ENCODE measurements at places on chromosomes 5 and 9. TPM values are rescaled to one million over a fixed set of nuclear protein-coding genes. Genes with fewer than 3 reads are reported as not detected.

The HAVCR2 gene
- total RNA-seq, result 10.0 TPM

GRCh38 chr9:131732061-131732526 is 7.8 kb downstream of the RAPGEF1 start:
- DNase-seq, result peak; percentile 64

DNA sequence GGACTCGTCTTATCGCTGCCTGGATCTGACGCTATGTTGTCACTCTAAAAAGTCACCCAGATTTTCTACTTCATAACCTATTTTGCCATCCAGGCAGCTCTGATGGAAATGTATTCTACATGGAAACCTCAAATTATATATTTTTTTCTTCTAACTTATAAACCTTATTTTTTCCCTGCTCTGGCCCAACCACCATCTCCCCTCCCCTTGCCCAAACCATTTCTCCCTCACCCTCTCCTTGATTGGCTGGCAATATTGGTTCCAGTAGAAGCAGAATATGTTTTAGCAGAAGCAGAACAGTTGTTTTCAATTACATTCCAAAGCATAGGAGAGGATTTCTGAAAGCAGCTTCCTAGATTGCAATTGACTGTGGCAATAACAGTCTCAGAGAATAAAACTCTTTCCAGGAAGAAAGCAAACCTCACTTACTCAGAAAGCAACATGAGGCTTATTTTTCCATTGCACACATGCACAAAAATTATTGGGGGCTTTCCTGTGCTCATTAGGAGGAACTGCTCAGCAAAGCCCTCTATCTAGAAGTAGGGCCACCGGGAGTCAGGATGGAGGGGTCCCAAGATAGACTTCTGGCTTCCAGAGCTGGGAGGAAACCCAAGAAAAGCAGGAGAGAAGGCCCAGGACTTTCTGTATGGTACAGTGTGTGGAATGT is 191.8 kb downstream of the ESM1 start:
- no peak for DNase-seq

DNA sequence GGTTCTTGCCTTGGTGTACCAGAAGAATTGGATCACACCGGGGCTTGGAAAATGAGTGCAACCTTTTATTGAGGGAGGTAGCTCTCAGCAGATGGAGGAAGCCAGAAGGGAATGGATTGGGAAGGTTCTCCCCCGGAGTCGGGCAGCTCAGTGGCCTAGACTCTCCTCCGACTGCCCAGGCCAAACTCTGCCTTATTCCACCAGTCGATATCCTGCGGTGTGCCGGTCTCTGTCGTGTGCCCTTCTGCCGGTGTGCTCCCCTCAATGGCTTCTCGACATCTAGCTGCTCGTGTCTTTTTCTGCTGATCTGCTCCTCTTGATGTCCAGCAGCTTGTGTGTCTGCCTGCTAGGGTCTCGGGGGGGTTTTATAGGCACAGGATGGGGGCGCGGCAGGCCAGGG is 87.4 kb upstream of the CCL21 start:
- no peak for DNase-seq

DNA sequence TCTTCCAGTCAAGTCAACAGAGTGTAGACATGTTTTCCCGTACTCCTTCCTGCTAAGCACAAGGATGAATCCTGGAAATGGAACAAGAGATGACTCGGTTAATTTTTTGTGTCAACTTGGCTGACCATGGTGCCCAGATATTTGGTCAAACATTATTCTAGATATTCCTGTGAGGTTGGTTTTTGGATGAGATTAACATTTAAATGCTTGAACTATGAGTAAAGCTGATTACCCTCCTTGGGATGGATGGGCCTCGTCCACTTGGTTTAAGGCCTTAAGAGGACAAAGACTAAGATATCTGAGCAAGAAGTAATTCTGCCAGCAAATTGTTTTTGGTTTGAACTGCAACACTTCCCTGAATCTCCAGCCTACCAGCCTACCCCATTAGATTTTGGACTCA is 338.1 kb upstream of the MSX2 start:
- DNase-seq, result peak; percentile 95

DNA sequence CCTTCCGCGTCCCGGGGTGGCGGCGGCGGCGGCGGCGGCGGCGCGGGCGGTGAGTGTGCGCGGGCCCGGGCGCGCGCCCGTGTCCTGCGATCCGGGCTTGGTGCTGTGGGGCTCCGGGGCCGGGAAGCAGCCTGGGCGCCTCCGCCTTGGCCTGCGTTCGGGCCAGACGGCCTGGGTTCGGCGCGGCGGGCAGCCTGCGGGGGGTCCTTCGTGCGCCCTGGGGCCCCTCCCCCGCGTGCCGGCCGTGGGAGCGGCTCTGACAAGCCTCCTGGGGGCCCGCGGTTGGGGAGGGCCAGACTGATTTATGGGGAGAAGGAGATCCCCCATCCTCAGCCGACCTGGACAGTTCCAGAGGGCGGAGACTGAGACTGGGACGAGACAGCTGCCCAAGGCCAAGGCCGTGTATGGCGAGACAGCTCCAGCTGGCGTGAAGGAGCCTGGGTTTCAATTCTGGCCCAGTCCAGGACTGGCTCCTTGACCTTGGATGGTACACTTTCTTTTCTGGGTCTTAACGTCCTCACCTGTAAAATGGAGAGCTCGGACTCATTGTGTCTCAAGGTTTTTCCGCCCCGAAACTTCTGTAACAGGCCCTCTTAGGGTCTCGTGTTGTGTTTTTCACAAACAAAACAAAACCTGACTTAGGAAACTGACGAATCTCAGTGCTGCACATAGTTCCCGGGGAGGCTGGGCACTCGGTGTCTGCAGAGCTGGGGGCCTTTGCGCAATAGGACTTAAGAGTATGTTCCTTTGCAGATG is 603 bp downstream of the TMEM268 start:
- DNase-seq, result peak; percentile 55

DNA sequence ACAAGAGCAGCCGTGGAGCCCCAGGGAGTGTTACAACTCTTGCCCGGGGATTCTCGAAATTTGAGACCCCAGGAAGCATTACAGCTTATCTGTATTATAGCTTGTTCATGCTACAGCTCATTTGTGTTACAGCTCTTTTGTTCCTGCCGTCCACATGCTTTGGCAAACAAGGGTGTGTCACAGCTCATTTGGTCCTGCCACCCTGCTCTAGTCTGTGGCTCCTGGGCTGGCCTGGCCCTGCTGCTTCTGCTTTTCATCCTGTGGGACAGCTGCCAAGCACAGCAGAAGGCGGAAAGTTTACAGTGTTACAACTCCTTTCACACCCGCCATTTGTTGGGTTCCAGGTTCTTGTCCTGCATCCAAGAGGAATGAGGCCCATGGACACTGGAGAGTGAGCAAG is 685.0 kb downstream of the SLCO4C1 start:
- DNase-seq, result no peak

GRCh38 chr9:110371411-110372007 is 33.8 kb upstream of the TXNDC8 start:
- DNase-seq, result peak; percentile 6

DNA sequence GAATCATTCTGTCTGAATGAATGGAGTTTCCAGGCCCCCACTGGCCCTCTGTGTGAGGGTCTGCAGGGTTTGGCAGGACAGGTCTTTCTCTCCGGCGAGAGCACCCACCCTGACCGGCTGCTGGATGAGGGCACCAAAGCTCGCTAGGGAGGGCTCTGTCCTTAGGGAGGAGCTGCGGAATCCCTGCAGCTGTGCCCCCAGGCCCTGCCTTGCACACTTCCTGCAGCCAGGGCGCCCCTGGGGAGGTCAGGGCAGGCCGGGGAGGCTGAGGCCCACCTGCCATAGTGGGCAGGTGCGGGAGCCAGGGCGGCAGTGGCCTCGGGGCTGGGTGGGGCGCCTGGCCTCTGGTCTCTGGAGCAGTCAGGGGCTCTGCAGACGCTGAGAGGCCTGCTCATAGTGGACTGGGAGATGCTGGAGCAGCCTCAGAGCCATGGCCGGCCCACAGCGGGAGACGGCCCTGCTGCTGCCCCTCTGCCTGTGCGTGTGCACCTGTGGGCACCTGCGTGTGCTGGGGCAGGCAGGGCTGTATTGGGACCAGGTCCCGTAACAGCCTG is 36.1 kb downstream of the EXOC3 start:
- DNase-seq, result no peak
